ENCODE measurements at places on chromosomes 7 and 10. TPM values are rescaled to one million over a fixed set of nuclear protein-coding genes. Genes with fewer than 3 reads are reported as not detected.

GRCh38 chr10:122018491-122018890 is 29.5 kb downstream of the TACC2 start:
- no peak for DNase-seq

GRCh38 chr10:16292366-16292765 is 144.4 kb upstream of the PTER start:
- DNase-seq = no peak

- DNase-seq = no peak
Observed at GRCh38 chr10:5343561-5343960, 21.2 kb upstream of the UCN3 start.

DNA sequence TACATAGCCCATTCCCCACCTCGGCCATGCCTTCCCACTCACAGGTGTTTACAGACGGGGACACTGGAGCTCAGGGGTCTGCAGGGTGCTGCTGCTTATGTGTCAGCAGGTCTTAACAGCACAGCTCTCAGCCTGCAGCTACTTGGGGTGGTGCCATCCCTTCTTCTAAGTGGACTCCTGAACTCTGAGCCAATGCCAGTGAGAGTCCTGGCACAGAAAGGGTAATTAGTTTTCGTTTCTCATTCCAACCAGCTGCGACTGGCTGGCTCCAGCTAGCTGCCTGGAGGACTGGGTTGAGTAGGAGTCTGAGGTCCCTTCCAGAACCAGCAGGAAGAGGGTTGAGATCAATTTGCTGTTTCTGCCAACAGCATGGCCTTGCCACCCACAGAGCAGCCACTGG is 88.3 kb upstream of the AGK start:
- no peak for DNase-seq

DNA sequence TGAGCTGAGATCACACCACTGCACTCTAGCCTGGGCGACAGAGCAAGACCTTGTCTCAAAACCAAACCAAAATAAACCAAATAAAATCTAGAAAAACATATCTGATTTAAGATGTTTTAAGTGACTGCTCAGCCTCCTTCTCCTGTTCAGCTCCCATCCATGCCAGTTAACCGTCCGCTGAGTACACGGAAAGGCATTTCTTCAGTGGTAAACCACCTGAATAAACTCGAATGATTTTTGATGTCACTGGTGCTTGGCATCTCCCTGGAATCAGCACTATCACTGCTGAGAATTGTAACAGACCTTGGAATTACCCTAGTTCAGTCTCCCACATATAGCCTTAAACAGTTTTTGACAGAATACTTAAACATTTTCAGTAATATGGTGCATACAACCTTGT is 24.1 kb upstream of the NRCAM start:
- no peak for DNase-seq

The GNG11 gene
- 40.9 TPM for polyA plus RNA-seq

The SH2B2 gene
- polyA plus RNA-seq = 6.3 TPM

- DNase-seq = no peak
Observed at GRCh38 chr7:42461537-42461936, 224.5 kb upstream of the GLI3 start.

- DNase-seq = peak; percentile 18
Observed at GRCh38 chr10:23516530-23516929, 77.7 kb downstream of the OTUD1 start.

GRCh38 chr7:80047032-80047431 is 87.6 kb upstream of the GNAI1 start:
- DNase-seq = no peak

DNA sequence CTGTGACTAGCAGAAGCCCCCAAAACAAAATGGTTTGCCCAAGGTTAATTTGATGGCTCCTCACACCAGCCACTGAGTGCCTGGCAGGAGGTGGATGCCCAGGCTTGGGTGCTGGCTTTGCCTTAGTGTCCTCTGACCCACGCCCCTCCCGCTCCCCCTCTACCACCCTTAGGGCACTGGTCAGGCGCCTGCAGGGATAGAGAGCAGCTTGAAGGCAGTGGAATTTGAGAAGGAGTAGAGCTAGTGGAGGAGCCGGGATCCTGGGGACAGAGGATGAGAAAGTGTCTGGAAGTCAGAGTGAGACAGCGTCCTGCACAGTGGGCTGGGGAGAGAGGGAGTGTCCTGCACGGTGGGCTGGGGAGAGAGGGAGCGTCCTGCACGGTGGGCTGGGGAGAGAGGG is 139.4 kb downstream of the DNAJB6 start:
- DNase-seq = no peak

The AMZ1 gene
- 0.35 TPM for polyA plus RNA-seq

DNA sequence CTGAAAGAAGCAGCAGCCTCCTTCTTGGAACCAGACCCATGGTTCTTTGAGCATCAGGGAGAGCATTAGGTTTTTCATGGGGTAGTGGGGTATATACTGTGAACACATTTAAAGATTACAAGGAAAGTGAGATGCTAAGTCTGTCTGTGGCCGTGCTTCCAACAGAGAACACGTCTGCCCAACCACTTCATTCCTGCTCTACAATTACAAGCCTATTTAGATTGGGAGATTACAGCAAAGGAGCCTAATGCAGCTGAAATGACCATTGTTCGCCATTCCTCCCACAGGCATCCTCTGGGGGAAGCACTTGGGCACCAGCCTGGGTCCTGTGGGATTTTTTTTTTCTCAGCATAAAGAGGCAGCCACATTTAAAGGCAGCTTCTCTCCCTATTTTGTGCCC is 536.4 kb downstream of the XPNPEP1 start:
- DNase-seq = no peak

DNA sequence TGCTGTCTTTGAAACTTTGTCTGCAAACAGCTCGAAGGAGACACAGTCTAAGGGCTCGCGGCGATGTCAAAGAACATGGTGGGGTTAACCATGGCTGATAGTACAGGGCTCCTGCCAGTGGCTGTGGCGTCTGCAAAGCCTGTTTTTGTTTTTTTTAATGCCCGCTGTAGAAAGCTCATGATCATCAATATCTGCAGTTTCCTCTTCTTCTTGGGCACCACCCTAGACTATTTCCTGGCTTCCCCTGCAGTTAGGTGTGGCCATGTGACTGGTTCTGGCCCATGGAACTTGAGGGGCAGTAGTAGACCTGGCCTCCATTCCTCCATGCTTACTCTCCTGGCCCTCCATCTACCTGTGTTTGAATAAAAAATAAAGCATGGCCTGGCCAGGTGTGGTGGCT is 21.8 kb upstream of the SAMD8 start:
- DNase-seq = no peak

DNA sequence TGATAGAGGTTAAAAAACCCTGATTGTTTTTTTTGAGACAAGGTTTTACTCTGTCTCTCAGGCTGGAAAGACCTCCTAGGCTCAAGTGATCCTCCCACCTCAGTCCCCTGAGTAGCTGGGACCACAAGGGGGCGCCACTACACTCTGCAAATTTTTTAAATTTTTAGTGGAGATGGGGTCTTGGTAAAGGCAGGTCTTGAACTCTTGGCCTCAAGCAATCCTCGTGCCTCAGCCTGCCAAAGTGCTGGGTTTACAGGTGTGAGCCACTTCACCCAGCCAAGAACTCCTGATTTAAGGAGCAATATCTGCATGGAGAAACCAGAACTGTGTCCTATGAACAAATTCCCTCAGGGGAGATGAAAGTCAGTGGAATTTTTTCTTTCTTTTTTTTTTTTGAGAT is 7.3 kb upstream of the KLHDC10 start:
- no peak for DNase-seq

The SCIN gene
- 3.3 TPM for polyA plus RNA-seq

- no peak for DNase-seq
Observed at GRCh38 chr7:118324790-118325449, 100.4 kb downstream of the ANKRD7 start.

DNA sequence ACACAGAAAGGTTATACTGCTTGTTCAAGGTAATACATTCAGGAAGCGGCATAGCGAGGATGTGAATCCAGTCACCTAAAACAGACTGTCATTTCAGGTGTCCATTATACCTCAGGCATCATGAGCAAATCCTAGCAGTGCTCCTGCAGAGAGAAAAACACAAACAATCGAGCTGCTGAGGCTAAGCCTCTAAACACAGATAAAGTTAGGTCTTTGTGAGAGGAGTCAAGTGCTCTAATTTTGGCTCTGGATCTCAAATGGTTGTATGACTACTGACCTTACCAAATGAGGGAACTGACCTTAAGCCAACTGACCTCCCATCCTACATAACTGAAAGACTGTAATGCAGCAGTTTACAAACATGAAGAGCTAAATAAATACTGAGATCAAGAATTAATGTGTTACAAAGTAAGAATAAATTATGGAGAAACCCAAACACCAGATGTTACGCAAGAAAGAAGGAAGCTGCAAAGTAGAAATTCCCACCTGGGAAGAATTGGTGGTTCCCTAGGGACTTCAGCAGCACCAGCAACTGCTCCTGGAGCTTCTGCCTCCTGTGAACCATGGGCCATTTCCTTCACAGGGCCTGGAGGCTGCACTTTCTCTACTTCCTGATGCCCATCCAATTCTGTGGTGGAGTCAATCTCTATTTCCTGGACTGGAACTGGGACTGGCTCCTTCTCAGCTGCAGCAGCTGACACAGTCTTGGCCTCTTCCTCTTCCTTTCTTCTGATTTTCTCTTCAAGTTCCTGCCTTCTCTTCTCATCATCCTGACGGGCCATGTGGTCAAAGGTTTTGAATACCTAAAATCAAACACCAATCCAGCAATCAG is 5.8 kb downstream of the NUDCD3 start:
- no peak for DNase-seq

The SPDYE2 gene
- 6.1 TPM for polyA plus RNA-seq

The TMEM236 gene
- polyA plus RNA-seq = 0.38 TPM

GRCh38 chr7:127799535-127800305 is 147.7 kb downstream of the SND1 start:
- DNase-seq = no peak

DNA sequence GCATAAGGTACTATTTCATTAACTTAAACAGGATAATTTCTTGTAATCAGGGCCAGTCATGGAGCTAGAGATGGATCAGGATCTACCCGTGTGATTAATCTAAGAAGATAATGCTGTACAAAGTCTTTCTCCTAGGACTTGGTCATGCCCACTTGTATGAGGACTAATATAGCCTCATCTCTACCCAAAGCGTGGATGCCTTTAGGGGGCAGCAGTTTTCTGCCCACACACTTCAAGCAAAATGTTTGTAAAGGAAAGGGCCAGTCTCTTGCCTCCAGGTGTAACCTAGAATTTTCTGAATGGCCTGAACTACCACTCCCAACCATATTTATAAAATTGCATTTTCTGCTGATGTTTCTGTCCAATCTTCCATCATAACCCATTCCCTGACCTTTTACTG is 764.0 kb upstream of the IGFBP3 start:
- no peak for DNase-seq

- DNase-seq = no peak
Observed at GRCh38 chr7:124462249-124462648, 303.3 kb downstream of the GPR37 start.

- DNase-seq = no peak
Observed at GRCh38 chr7:25255611-25256332, 27.5 kb upstream of the NPVF start.

The MNX1 gene
- polyA plus RNA-seq = 0.40 TPM

GRCh38 chr7:66076462-66077329 is 1.1 kb downstream of the ASL start:
- DNase-seq = no peak

- peak; percentile 67 for DNase-seq
Observed at GRCh38 chr7:111090846-111091245, at the start of gene LRRN3. TSS of gene LRRN3 (plus strand) at chr7:111091127. CDS start at chr7:111122773, 31,646 bp downstream.

The TFR2 gene
- polyA plus RNA-seq = 2.7 TPM

GRCh38 chr7:126361183-126361582 is 891.6 kb downstream of the GRM8 start:
- no peak for DNase-seq

GRCh38 chr10:1576467-1577372 is 160.6 kb downstream of the ADARB2 start:
- DNase-seq = no peak

The ZNF277 gene
- polyA plus RNA-seq = 34.6 TPM

DNA sequence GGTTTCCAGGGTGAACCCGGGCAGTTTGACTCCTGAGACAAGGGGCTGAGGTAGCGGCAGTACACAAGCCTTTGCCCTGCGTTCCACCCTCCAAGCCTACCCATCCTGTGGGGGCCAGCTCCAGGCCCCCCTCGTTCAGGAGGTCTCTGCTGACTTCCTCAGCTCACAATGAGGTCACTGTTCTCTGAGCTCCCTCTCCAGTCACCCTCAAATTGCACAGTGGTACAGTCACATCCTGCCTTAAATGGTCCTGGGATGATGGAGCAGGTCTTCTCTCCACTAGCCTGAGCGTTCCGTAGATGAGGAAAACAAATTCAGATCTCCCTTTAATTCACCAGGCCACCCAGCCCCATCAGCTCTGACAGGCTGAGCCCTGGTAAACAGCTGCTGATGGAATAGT is 90.2 kb downstream of the SH3PXD2A start:
- DNase-seq = no peak

DNA sequence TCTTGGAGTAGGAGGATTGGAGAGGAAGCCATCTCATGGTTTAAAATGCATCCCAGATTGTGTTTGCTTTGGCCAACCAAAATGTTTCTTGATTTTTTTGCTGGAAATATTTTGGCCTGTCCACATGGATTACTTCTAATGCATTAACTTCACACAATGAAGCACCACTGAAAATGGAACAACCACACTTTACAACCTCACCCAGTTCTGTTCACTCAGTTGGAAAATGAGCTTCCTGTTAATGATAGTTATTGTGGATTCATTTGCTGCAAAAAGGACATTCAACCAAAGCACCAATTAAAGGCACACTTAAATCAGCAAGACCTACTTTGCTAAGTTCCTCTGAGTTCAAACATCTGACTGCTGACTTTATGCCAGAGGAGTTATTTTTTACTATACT is 11.3 kb upstream of the A1CF start:
- DNase-seq = no peak

DNA sequence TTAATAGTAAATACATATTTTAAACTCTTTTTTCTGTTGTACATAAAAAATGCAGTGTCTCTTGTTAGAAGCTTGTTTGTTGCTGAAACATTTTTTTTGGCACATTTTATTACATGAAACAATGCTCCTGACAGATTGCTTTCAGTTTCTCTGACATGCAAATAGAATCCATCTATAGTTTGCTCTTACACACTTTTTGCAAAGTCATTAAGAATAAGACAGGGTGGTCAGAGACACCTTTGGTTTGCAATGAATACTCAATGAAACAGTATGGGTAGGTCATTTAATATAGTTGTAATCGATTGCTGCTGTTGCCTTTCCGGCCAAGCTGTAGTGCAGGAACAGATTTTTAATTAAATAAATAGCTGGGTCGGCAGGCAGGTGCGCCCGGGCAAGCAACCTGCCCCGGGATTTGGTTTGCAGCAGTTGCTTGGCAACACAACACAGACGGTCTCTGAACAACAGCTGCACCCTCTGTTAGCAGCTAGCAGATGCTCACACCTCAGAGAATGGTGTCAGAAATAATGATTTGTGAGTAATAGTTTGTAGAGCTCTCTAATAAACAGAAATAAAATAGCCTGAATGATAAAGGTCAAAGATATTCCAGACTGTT is 115.7 kb upstream of the CACNA2D1 start:
- no peak for DNase-seq

All from right lung (tissue), 10 donors.